ENCODE measurements at places on chromosomes 1 and 21.

DNA sequence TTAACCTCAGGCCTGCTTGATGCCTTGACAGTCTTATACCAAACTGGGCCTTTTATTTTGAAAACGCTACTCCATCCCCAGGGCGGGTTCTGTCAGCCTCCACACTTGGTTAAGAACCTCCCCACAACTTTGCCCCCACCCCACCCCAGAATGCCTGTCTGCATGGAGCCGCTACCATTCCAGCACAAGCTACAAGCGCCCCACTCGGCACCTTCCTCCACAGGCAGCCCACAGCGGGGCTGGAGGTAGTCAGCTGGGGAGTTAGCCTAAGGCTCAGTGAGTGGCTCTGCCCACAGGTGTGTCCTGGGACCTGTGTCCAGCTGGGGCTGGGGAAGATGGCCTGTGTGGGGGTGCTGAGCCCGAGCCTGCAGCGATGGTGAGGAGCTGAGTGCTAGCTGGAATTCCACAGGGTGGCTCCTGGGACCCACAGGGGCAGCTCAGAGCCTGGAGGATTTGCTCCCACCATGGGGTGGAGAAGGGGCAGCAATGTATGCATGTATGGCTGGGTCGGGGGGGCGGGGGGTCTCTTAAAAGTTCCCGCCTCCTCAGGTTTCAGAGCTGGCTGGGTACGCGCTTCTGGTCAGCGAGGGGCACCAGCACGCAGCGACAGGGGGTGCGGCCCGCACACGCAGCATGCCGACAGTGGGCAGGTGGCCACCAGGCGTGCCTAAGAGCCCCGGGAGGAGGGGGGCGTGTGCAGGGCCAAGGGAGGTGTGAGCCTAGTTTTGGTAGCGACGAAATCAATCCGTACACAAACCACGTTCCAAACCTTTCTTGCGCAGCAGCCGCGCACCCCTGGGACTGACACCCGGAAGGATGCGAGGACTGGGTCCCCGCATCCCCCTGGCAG, 917 bp downstream of the ETNK2 start:
- no peak for DNase-seq

GRCh38 chr1:192702212-192702902, 66.4 kb downstream of the RGS13 start:
- DNase-seq: peak; percentile 64

- no peak for DNase-seq
Observed at GRCh38 chr1:166888373-166889111, 12.5 kb upstream of the TADA1 start.

GRCh38 chr1:203628201-203629015, 1.8 kb downstream of the ATP2B4 start:
- DNase-seq: no peak

- DNase-seq: no peak
Observed at GRCh38 chr1:26363549-26364448, 8.8 kb downstream of the ZNF683 start.
